ENCODE measurements at places on chromosomes 2 and 18.

- DNase-seq = no peak
These were observed 8.3 kb downstream of the HSBP1L1 start for GRCh38 chr18:79972720-79973119.

- no peak for DNase-seq
These were observed 125.5 kb upstream of the REV1 start for GRCh38 chr2:99615247-99615771.

DNA sequence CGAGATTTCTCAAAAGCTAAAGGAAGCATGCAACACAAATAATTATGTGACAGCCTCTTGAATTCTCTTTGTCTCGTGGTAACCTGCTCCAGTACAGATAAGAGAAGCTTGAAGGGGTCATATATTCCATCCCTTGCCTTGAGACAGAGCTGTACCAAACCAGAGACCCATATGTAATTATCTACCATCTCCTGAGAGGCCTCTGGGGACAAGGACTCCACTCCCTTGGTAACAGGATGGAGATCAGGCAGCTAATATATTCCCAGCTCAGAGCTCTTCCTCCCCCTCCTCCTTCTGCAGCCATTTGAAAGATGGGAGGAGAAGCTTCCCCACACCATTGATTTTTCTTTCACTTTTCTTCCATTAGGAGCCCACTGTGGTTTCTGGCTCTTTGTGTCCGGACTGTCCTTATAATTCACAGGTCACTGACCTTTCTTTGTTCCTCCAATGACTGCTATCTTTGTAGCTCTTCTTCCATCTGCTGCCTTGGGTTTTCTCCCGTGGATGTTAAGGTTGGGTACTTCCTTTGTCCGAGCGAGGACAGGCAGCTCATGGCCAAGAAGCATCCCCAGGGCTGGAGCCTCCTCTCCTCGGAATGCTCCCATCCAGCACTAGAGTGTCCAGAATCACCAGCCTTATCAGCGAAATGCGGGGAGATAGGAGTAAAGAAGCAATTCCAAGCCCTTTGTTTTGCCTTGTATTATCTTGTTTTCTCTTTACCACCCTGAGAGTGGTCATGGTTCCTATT lies 72.6 kb upstream of the STPG4 start:
- DNase-seq = no peak

- no peak for DNase-seq
These were observed 82.0 kb upstream of the MEX3C start for GRCh38 chr18:51279367-51279984.

DNA sequence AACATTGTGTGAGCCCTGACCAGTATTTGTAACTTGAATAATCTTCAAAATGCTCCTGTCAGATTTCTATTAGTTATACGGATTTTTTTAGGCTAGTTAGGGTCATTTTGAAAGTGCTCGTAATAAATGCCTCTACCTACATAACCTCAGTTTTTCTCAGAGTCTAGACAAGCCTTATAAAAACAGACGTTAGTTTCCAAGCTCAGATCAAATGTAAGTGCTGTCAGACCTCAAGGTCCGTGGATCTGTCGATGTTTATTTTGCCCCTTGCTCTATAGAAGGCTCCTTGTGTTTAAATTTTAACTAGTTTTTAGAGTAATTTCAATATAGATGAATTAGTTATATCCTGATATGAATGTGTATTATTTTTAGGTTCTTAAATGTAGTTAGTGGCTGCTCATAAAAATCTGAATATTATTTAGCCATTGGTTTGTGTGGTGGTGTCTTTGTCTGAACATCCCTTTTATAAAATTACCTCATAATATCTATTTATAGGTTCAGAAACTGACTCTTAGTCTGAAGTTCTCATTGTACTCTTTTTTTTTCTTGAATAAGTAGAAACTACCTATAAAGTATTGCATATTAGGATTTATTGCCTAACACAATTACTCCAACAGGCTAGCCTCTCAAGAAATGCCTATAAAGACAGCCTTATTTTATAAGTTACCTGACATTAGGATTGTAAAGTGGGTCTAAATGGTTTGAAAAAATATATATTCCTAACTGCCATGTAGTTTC lies 71.1 kb downstream of the MTA3 start:
- no peak for DNase-seq

- no peak for DNase-seq
These were observed 394.9 kb upstream of the ZEB2 start for GRCh38 chr2:144914622-144915318.

- DNase-seq = no peak
These were observed 5.7 kb upstream of the HS1BP3 start for GRCh38 chr2:20656561-20656960.

DNA sequence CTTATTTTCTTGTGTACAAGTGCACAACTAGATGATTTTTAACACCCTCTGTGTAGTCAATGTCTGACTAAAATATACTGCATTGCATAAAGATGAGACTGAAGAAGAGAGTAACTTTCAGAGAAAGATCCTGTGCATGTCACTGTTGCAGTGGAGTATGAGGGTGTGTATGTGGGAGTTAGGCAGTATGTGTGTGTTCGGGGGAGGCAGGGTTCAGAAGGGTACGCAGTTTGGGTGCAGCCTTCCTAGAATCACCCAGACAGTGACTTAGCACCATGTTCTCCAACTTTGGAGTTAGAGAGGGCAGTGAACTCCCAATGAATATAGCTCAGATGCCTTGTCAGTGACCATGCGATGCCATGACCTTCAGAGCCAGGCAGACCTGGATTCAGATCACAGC lies 84.6 kb downstream of the LRATD1 start:
- no peak for DNase-seq

GRCh38 chr2:45687964-45688363 lies 36.5 kb downstream of the PRKCE start:
- DNase-seq = no peak

- DNase-seq = no peak
These were observed 43.9 kb downstream of the ACVR2A start for GRCh38 chr2:147888680-147889079.

DNA sequence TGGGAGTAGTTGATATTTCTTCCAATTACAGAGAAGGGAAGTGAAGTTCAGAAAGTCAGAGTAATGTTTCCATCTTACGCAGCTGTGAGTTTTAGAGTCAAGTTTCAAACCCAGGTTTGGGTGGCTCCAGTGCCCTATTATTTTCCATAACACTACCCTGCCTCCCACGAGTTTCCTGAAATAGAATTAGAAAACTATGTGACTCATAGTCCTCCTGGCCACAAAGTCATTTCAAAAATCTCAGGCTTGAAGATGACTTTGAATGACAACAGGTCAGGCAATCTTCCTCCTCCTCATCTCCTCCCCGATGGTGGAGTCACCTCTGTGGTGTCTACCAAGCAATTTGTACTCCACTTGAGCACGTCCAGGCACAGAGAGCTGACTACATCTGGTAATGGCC lies 212.3 kb upstream of the TRIB2 start:
- DNase-seq = no peak

GRCh38 chr2:222284466-222284865 lies 14.3 kb downstream of the PAX3 start:
- DNase-seq = no peak

DNA sequence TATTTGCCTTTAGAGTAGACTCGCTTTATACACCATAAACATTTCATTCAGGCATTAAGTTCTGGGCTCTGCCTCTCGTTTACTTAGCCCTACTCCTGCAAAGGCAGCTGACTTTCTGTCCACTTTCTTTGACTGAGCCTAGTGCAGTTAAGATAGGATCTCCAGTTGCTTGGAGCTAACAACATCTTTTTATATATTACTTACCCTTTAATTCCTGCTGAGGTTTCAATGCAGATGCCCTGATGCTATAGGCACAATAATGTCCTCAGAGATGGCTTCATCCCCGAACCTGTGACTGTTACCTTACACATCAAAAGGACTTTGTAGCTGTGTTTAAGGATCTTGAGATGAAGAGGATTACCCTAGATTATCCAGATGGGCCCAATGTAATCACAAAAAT lies 505.8 kb upstream of the TNP1 start:
- no peak for DNase-seq

DNA sequence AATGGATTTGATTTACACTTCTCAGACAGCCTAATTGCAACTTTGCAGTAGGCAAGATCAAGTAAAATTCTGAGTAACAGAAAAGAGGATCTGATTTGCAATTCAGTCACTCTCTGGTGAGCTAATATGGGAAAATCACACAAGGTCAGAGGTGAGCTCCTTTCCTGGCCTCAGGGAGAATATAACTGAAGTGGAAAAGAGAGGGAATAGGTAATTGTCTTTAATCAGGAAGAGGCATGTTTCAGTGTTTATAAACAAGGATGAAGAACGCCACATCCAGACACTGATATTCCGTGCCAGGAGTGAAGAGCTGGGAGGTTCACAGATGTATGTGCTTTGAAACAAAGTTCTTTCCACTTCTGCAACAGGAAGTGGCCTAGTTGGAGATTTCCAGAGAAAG lies 127.1 kb downstream of the ETAA1 start:
- DNase-seq = no peak

- no peak for DNase-seq
These were observed 1011.7 kb upstream of the GYPC start for GRCh38 chr2:125644257-125644656.

DNA sequence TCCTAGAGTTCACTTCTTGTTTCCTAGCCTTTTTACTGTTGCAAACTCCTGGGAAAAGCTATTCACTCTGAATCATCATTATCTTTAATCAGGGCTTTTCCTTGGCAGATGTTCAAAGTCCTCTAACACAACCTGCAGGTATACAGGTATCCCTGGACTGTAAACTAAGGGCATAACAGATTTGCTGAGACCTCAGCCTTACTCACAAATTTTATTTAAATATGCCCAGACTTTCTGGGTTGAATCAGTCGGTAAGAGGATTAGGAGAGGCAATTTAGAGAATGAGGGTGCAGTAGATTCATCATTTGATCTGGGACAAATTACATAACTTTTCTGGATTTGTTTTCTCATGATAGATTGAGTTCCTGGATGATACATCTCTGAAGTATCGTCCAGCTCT lies 217.8 kb upstream of the STON1 start:
- no peak for DNase-seq

GRCh38 chr2:56754627-56755026 lies 570.8 kb downstream of the CCDC85A start:
- DNase-seq = no peak

DNA sequence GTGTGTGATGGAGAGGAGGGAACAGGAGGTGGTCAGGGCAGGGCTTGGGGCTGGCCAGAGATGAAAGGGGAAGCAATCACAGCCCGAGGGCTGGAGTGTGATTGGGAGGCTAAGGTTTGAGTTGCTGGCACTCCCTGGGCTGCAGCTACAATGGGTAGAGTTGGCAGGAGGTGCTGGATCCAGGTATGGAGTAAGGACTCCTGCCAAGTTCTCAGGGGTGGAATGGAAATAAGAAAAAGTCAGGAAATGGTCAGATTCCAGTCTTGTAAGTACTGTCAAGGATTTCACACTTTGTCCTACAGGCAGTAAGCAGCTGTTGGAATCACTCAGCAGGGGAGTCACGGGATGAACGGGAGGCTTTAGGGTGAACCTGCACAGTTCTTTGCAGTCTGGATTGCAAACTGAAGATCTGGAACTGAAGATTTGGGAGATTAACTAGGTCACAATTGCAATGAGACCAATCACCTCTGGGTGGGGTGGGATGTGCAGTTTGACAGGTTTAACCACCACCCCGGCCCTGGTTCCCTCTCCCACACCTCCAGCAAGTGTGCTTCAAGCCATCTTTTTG lies 10.9 kb upstream of the INPP5D start:
- no peak for DNase-seq

DNA sequence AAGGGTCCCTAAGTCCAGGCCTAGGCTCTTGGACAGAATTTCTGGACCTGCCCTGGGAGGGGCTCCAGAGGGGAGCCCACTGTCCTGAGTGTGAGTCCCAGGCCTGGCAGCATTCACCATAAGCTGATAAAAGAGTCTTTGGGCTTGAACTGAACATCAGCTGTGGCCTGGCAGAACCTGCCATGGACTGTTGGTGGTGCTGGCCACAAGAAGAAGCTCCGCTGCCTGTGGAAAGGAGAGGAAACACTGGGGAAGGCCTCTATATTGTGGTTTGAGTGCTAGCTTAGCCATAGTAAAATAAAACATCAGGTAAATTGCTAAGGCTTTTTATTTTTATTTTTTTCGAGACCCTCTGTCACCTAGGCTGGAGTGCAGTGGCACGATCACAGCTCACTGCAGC lies 20.9 kb upstream of the BAZ2B start:
- DNase-seq = no peak

DNA sequence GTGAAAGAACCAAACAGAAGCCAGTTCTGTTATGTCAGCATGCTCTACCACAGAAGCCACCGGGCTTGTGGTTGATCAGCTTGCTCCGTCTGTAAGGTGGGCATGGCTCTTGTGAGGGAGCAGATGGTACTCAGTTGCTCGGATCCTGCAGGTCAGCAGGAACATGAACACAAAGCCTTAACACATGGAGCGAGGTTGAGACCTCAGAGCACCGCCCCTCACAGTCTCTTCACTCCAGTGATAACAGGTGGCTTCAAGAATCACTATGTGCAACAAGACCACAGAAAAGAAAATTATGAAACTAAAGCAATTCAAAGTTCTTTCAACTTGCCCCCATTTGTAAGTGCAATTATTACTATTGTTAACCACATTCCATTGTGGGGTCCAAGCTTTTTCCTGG lies 72.1 kb downstream of the OSBPL6 start:
- peak; percentile 75 for DNase-seq

DNA sequence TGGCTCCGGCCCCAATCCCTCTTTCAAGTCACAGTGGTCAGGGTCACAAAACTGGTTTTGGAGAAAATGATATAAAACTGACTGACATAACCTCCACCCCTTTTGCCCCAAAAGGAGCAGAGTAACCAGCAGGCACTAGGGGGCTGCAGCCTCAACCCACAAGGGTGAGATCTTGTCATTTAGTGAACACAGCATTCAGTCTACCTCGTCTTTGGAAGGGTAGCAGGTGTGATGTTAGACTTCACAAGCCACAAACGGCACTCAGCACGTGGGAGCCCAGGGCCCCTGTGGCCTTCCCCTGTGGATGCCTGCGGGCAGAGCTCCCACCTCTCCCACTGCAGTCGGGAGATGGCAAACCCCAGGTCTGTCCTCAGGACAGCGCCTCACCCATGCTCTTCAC lies 372.1 kb upstream of the MYT1L start:
- no peak for DNase-seq

GRCh38 chr2:189613077-189613636 lies 32.6 kb upstream of the SLC40A1 start:
- no peak for DNase-seq

- DNase-seq = no peak
These were observed 679 bp downstream of the CLK1 start for GRCh38 chr2:200863782-200864175.

GRCh38 chr18:32847691-32848090 lies 74.9 kb upstream of the KLHL14 start:
- DNase-seq = no peak

DNA sequence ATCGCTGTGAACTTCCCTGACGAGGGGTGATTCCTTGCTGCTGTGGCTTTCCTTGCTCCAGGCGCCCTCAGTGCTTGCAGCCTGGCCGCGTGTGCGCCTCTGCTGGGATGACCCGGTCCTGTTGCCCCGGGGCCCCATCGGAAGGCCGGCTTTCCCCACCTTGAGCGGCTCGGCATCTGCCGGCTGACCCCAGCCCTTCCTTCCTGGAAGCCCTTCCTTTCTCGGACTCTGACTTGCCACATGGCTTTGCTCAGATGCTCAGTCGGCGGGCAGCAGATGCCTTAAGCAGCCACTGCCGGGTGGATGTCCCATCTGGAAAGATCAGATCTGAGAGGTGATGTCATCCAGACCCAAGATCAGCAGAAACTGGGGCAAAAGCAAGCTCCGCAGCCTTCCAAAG lies 100.5 kb upstream of the ODC1 start:
- peak; percentile 21 for DNase-seq

Measured in DMS 273 treated with DMSO at 0.1 percent for 48 hours (cell line).